ENCODE measurements at places on chromosomes 2 and 18.

DNA sequence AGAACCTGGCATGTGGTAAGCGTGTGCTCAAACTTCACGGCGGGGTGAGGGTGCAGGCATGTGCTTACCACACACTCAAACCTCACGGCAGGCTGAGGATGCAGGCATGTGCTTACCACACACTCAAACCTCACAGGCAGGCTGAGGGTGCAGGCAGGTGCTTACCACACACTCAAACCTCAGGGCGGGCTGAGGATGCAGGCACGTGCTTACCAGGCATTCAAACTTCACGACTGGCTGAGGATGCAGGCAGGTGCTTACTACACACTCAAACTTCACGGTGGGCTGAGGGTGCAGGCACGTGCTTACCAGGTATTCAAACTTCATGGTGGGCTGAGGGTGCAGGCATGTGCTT, 105.0 kb upstream of the ALKAL2 start:
- no peak for DNase-seq

DNA sequence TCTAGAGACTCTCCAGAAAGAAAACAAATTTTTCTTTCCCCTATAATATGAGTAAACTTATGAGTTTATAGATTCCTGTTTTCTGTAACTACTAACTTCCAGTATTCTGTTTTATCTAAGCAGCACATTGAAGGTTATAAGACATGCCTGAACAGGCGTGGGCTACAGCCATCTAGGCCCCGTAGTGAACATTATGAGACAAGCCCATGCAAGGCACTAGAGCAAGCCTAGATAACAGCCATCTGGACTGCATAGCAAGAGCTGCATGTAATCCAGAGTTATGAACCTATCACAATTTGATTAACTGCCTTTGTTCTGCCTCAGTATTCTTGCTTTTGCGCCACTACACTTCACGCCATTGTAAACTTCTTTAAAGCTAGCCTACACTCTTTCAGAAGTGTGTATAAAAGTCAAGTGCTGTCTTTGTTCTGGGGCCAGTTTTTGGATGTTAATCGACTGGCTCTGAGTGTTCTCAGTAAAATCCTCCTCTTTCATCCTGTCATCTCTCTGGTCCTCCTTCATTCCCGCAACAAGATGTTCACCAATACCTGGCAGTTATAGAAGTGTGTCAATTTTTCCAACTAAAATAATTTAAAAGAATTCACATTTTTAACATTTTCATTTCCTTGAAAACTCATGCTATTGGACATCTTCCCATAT, 3.0 kb upstream of the SULT1C3 start:
- DNase-seq, result no peak

DNA sequence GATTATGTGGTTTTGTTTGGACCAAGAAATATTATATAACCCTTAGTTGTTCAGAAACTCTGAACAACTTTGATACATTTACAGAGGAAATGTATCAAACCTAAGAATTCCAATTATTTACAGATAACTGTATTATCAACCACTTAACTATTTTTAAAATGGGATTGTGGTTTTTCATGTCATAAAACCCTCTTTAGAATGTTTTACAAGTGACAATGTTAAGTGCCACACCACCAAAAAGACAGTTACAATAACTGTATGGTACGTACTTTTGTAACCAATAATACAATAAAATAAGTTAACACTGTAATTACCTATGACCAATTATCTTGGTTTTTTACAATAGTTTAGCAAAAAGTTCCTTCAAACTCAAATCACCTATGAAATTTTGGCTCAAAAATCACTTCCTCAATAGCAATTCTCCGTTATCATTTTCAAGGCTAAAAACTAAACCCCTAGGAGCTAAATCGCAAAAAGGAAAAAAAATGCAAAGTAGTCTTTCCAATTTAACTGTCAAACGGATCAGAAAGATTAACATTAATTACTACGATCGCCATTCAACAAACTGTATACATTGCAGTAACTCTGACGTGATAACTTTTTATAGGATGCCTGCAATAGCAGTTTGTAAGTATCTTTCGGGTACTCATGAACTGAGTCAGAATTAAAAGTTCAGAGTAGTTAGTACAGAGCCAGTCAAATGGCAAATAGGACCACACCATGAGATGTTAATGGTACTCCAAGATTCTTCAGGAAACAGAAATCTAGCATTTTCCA, 1.5 kb downstream of the ROCK1 start:
- no peak for DNase-seq

- DNase-seq, result no peak
These were observed 164.4 kb downstream of the FMNL2 start for GRCh38 chr2:152499331-152499816.

DNA sequence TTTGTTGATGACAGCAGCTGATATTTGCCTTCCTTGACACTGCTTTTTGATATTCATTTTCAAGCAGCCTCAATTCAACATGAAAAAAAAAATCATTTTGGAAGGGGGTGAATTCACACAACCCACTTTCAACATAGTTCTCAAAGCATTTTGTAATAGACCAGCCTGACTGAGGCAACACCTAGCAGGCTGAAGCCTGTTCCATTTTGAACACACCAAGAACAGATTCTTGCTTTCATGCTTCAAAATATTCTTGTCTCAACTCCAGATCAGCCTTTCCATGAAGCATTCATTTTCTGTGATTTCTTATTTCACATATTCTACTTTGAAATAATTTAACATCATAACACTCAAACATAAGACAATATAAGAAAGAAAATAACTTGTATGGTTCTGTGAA, 812.6 kb upstream of the POU3F3 start:
- no peak for DNase-seq

- no peak for DNase-seq
These were observed 2.6 kb downstream of the ANKRD44 start for GRCh38 chr2:197307933-197308521.

DNA sequence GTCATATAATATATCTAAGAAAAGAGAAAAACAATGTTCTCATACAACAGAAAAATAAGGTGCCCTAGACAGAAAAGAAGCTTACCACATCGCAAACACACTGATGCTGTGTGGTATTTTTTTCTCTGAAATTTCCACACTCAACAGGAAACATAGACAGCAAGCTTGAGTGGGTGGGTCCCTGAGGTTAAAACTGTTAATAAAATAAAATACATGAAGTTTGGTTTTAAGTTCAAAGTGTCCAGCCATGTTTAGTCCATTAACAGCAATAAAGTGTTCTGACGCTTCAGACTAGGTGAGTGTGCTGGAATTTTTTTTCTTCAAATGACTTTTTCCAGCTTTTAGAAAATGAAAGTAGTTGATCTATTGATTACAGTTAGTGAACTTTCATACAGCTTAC, 83.3 kb upstream of the EPB41L5 start:
- DNase-seq, result no peak

GRCh38 chr2:95279435-95280035, 5.3 kb downstream of the PROM2 start:
- no peak for DNase-seq

DNA sequence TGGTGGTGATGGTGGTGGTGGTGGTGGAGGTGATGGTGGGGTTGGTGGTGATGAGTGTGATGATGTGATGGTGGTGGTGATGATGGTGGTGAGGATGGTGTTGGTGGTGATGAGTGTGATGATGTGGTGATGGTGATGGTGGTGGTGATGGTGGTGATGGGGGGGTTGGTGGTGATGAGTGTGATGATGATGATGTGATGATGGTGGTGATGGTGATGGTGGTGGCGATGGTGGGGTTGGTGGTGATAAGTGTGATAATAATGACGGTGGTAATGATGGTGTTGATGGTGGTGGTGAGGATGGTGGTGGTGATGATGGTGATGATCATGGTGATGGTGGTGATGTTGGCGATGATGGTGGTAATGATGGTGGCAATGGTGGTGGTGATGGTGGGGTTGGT, 67.7 kb downstream of the RRM2 start:
- no peak for DNase-seq

DNA sequence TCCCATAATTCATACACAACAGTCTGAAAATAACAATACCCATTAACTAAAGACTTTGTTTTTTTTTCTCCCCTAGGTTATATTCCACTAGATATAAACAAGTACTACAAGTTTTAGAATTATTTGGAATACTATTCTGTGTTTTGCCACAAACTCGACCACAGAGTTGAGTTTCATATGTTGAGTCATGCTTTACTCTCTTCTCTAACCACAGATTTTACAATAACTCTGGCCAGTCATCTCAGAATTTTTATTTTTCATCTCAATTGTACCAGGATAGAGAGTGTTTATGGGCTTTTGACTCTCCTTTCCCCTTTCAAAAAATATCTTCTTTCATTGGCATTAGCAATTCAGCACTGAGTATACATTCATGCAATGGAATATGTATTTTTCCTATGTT, 348.7 kb upstream of the GALNT5 start:
- DNase-seq, result no peak

GRCh38 chr2:50658883-50659282, 373.0 kb downstream of the NRXN1 start:
- no peak for DNase-seq

GRCh38 chr2:144154205-144154604, 365.7 kb downstream of the ZEB2 start:
- no peak for DNase-seq

- DNase-seq, result no peak
These were observed 29.8 kb downstream of the BABAM2 start for GRCh38 chr2:27920148-27920885.

DNA sequence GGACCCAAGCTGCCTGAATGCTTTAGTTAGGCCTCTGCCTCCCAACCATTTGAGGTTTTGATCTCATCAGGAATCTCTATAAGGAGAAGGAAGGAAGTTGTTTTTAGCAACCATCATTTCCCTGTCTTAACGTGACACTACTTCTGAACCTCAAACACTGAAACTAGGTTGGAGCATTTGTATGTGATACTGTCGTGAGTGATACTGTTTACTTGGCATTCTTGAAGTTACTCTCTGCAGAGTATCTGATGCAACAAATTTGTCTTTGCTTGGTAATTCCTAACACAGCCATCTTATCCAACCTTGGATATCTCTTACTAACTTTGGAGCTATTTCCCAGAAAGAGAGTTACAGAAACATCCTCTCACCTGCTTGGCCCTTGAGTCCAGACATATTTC, 22.1 kb downstream of the TTLL4 start:
- DNase-seq, result no peak

DNA sequence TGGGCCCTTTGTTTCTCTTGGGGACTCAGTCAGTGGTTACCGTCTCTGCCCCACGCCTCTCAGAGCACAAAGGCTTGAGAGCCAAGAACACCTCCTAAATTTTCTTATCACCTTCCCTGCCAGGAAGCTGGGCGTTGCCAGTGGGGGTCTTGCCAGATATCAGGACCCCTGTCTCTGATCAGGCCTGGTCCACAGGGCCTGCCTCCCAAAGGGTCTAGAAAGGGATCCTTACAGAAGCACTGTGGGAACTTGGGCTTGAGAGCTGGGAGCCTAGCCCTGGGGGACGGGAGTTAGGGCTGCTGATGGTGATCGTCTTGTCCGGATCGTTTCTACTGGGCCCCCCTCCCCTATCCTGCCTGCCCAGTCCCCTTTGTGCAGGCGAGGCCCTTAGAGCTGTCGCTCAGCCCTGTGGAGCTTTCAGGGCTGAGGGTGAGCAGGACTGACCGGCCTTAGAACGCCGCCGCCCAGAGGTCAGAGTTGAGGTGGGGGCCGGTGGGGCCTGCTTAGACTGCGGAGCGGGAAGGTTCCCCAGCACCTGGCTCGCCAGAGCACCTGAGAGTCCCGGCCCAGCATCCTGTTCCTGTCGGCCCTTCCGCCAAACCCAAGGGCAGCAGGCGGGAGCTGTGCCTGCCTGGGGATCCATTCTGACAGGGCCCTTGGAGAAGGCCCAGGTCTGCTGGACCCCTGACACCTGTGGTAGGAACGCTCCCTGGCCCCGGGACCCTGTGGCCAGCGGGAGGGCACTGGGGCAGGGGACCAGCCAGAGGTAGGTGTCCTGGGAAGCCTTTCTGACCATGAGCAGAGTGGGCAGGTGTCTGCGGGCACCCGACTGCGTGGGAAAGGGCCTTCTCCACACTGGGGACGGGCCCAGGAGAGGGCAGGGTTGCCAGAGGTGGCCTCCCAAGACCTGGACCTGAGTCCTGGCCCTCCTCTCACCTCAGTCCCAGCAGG, 956 bp downstream of the ESPNL start:
- DNase-seq, result no peak

DNA sequence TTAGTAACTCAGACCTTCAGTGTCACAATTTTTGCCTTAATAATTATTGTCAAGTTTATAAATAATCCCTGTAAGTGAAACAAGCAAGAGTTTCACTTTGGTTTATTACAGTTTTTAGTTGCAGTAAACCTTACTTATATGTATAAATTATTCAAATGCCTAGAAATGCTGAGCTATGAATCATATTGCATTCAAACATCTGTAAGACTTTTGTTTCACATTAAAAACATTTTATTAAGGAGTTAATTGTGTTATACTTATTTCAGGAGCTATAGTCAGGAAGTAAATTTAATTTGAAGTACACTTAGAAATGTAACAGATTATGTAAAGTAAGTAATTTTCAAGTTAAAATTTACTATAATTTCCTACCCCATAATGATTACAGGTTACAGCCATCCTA, 3.9 kb upstream of the ETAA1 start:
- DNase-seq, result no peak

DNA sequence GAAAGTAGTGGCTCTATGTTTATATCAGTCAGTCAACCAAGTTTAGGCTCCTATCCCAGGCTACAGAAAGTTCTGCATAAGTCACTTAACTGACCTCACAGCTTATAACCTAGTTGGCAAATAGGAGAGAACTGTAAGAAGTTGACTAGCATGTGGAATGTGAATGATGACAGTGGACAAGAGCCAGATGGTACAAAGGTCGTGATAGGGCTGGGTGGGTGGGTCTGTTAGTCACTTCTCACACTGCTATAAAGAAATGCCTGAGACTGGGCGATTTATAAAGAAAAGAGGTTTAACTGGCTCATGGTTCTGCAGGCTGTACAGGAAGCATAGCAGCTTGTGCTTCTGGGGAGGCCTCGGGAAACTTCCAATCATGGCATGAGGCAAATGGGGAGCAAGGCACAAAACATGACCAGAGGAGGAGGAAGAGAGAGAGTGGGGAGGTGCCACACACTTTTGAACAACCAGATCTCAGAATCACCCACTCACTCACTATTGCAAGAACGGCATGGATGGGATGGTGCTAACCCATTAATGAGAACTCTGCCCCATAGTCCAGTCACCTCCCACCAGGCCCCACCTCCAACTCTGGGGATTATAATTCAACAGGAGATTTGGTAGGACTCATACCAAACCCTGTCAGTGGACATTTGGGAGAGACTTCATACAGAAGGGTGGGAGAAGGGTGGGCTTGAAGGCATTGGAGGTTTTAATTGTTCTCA, 68.8 kb downstream of the LTBP1 start:
- no peak for DNase-seq

- DNase-seq, result no peak
These were observed 537.6 kb upstream of the SETBP1 start for GRCh38 chr18:44143072-44143471.

- DNase-seq, result no peak
These were observed 97.4 kb downstream of the STK39 start for GRCh38 chr2:168149986-168150385.

GRCh38 chr2:62201307-62201706, 5.4 kb downstream of the B3GNT2 start:
- DNase-seq, result no peak

GRCh38 chr2:12824351-12824777, 107.6 kb downstream of the TRIB2 start:
- DNase-seq, result no peak
